Natural killer cell treated with Interleukin-12 subunit alpha and Interleukin-12 subunit beta and Interleukin-15 and Interleukin-18, amount 100 ng/mL, for 72 hours (primary cell): ENCODE measurements at places on chromosomes 4 and X. TPM values are rescaled to one million over a fixed set of nuclear protein-coding genes. Genes with fewer than 3 reads are reported as not detected.

Gene HELT
- total RNA-seq: not detected

Gene HS3ST1
- total RNA-seq: not detected

Gene GABRG1
- total RNA-seq: not detected

Gene SUPT20HL1
- total RNA-seq: not detected

Gene CAPN6
- total RNA-seq: not detected
